SJSA1 (cell line): ENCODE measurements at places on chromosomes 16 and 17. TPM values are rescaled to one million over a fixed set of nuclear protein-coding genes. Genes with fewer than 3 reads are reported as not detected.
A peak's percentile ranks its signal among the peaks of the same experiment; 100 is the strongest.

The CES4A gene
- not detected in 2 replicates for total RNA-seq

The TMEM100 gene
- total RNA-seq, result 2.6 and 3.4 TPM in 2 replicates

The ELMO3 gene
- total RNA-seq, result 0.72 and 1.1 TPM in 2 replicates

The GLIS2 gene
- total RNA-seq, result 0.13 and 0.71 TPM in 2 replicates

The UMOD gene
- total RNA-seq, result not detected in 2 replicates

The SMIM36 gene
- not detected in 2 replicates for total RNA-seq

The SEPTIN12 gene
- total RNA-seq, result not detected in 2 replicates

The SMPD3 gene
- 1.3 TPM in 1 of 2 replicates, not detected in the other for total RNA-seq

The KRT17 gene
- total RNA-seq, result 3,176 and 3,345 TPM in 2 replicates

The RAB34 gene
- 1,039 and 1,435 TPM in 2 replicates for total RNA-seq

The CCNF gene
- total RNA-seq, result 43.4 and 48.2 TPM in 2 replicates

The KIF2B gene
- total RNA-seq, result not detected in 2 replicates

DNA sequence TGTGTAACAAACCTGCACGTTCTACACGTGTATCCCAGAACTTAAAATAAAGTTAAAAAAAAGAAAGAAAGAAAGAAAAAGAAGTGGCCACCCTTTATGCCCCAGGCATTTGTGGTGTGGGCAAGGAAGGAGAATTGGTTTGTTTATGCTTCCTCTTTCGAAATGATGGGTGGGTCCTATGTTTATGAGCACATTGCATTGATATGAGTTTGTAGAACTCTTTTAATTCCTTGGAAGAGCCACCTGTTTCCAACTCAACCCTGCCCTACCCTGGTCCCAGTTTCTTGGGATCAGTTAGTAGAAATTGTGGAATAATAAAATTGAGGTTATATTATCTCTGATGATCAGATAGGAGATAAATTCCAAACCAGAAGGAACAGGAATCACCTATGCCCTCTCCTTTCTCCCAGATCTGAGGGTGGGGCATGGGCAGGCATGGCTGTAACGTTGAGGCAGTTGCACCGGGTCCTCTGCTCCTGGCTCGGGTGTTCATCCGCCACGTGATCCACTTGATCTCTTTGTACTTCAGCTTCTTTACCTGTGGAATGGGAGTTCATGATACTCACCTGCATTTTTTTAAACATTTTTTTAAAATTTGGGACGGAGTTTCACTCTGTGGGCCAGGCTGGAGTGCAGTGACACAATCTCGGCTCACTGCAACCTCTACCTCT is 15.9 kb downstream of the CHAD start:
- no peak overlapping the region for H3K27ac ChIP-seq
- no peak overlapping the region for H3K4me3 ChIP-seq
- no peaks in the 10 kb centered on the region for H3K36me3 ChIP-seq
- no peak for DNase-seq
- H3K4me1 ChIP-seq, result 0 out of 2 replicates have a peak, but pooled peaks cover 3% of the 10 kb centered on the region
- H3K27me3 ChIP-seq, result no peaks in the 10 kb centered on the region

GRCh38 chr17:72518753-72519597 is 398.2 kb downstream of the SOX9 start:
- no peaks in the 10 kb centered on the region for H3K36me3 ChIP-seq
- no peak overlapping the region for H3K4me3 ChIP-seq
- H3K4me1 ChIP-seq, result 0 out of 2 replicates have a peak, but pooled peaks cover 3% of the 10 kb centered on the region
- H3K27me3 ChIP-seq, result no peaks in the 10 kb centered on the region; the same call in 1 of the 2 replicates

- H3K4me1 ChIP-seq, result no peaks in the 10 kb centered on the region
- no peak overlapping the region for H3K27ac ChIP-seq
- H3K27me3 ChIP-seq, result no peaks in the 10 kb centered on the region
- no peak for DNase-seq
- H3K4me3 ChIP-seq, result no peak overlapping the region
Observed at GRCh38 chr16:69320740-69321073, 9.6 kb downstream of the VPS4A start.

DNA sequence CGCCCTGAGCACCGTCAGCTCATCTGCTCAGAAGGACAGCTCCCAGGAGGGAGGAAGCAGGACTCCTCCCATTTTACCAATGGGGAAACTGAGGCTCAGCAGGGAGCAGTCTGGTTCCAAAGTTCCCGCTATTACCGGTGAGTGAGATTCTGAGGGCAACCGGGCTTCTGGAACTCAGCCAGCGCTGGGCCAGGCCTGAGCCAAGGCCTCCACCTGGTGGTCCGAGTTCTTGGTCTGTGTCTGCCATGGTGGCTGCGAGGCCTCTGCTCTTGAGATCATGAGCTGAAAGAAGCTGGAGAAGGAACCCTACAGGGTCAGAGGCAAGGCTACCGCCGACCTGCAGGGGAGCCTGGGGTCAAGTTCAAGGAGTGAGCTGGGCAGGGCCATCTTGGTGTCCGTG is 110.8 kb upstream of the GSE1 start:
- H3K27me3 ChIP-seq, result no peaks in the 10 kb centered on the region
- H3K36me3 ChIP-seq, result no peaks in the 10 kb centered on the region
- H3K4me1 ChIP-seq, result no peaks in the 10 kb centered on the region
- no peak for DNase-seq

- no peak overlapping the region for H3K27ac ChIP-seq
- no peak for DNase-seq
- H3K27me3 ChIP-seq, result no peaks in the 10 kb centered on the region
- no peak overlapping the region for H3K4me3 ChIP-seq
Observed at GRCh38 chr17:1870592-1870991, 40.8 kb downstream of the RPA1 start.

DNA sequence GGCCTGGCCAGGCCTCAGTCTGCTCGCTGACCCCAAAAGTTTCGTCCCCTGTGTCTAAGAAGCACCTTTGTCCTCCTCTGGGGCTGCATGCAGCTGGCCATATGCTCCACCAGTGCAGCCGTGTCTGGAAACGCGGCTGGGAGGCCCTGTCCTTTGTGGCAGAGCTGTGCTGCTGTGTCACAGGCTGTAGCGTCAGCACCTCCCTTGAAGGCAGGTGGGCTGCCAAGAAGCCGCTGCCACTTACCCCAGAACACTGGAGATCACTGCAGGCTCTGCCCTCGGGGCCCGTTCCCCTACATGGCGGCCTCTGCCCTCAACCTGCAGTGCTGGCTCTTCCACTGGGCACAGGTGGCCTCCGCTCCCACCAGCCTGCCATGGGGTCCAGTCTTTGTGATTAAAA is 15.7 kb upstream of the MC1R start:
- no peaks in the 10 kb centered on the region for H3K4me1 ChIP-seq
- no peaks in the 10 kb centered on the region for H3K27me3 ChIP-seq
- no peak for DNase-seq
- H3K36me3 ChIP-seq, result peaks cover 71% of the 10 kb centered on the region
- H3K27ac ChIP-seq, result no peak overlapping the region

- no peaks in the 10 kb centered on the region for H3K27me3 ChIP-seq
- no peaks in the 10 kb centered on the region for H3K36me3 ChIP-seq
- H3K27ac ChIP-seq, result no peak overlapping the region
- DNase-seq, result no peak
- no peak overlapping the region for H3K4me3 ChIP-seq
- H3K4me1 ChIP-seq, result no peaks in the 10 kb centered on the region
Observed at GRCh38 chr16:79508294-79508693, 92.2 kb downstream of the MAF start.

DNA sequence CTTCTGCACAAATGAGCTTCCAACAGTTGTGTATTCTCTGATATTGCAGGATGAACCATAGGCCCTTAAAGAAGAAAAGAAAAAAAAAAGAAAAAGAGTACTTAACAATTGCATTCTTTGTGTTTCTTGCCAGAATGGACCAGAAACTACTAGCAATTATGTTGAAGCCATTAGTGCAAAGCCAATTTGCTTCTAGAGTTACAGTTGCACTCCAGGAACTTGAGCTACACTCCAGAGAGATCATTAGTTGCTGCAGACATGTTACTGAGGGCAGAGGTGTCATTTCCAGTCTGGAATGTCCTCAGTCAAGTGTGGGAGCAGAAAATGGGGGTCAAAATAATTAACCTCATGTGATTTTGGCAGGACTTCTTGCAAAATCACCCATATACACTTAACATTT is 85.6 kb upstream of the CCL2 start:
- H3K4me1 ChIP-seq, result no peaks in the 10 kb centered on the region
- no peaks in the 10 kb centered on the region for H3K36me3 ChIP-seq
- no peaks in the 10 kb centered on the region; the same call in 1 of the 2 replicates for H3K27me3 ChIP-seq
- no peak for DNase-seq
- H3K4me3 ChIP-seq, result no peak overlapping the region

- DNase-seq, result peak; percentile 90
- H3K36me3 ChIP-seq, result peaks cover 39% of the 10 kb centered on the region
- peak within 1 kb of the TSS; percentile 84 for H3K4me3 ChIP-seq
- H3K4me1 ChIP-seq, result peaks cover 97% of the 10 kb centered on the region
Observed at GRCh38 chr17:50055426-50056216, at the start of gene ITGA3. TSS of gene ITGA3 (plus strand) at chr17:50056110. CDS start at chr17:50056440, 330 bp downstream.

- peaks cover 26% of the 10 kb centered on the region for H3K4me1 ChIP-seq
- no peak for DNase-seq
- H3K4me3 ChIP-seq, result no peak overlapping the region
- peak overlapping the region; percentile 51 for H3K27ac ChIP-seq
Observed at GRCh38 chr17:1367351-1367745, 32.7 kb downstream of the YWHAE start.

DNA sequence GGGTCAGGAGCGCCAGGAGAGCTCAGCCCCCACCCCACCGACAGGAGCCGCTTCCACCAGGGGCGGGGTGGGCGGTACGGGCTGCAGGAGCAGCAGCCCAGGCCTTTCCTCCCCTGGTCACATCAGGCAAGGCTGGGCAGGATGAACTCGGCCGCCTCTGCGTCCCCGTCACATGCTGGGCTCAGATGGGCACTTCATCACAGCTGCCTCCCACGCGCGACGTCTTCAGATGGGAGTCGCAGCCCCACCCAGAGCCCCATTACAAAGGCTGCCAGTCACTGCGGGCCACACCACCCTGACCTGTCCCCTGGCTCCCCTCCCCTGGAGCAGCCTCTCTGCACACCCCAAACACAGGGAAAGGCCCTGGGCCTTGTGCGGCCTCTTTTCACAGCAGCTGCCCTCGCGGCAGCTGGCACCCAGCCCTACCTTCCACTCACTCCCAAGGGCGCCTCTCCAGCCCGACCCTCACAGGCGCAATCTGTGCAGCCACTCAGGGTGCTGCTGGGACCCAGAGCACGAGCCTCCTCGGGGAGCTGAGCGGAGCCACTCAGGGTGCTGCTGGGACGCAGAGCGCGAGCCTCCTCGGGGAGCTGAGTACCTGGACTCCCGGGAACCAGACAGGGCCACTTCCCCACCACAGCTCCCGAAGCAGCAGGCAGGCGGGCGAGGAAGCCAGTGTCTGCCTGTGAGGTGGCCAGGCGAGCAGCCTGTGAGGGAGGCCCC is 4.7 kb downstream of the ZNF598 start:
- peaks cover 31% of the 10 kb centered on the region for H3K4me1 ChIP-seq
- H3K27ac ChIP-seq, result no peak overlapping the region
- no peak for DNase-seq
- peaks cover 86% of the 10 kb centered on the region for H3K36me3 ChIP-seq
- no peak overlapping the region for H3K4me3 ChIP-seq

DNA sequence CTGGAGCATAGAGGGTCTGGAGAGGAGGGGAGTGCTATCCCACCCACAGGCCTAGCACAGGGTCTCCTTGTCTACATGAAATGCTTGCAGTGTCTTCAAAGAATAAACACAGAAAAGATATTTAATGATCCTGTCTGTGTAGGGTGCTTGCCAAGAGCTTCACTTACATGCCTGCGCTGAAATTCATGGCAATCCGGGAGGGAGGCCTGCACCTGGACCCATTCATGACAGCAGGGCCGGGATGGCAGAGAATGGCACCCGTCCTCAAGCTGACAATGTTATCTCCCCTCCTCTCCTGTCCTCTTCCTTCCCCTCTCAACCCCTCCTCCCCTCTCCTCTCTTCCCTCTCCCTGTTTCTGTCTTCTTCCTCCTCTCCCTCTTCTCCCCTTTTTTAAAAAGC is 2.1 kb downstream of the ADGRG3 start:
- no peak overlapping the region for H3K4me3 ChIP-seq
- H3K36me3 ChIP-seq, result no peaks in the 10 kb centered on the region
- no peaks in the 10 kb centered on the region; the same call in 1 of the 2 replicates for H3K27me3 ChIP-seq
- peaks cover 11% of the 10 kb centered on the region; the same call in 1 of the 2 replicates for H3K4me1 ChIP-seq

- DNase-seq, result no peak
- H3K27me3 ChIP-seq, result no peaks in the 10 kb centered on the region
- H3K4me1 ChIP-seq, result peaks cover 10% of the 10 kb centered on the region
- no peak overlapping the region for H3K27ac ChIP-seq
Observed at GRCh38 chr16:24969071-24969470, 46.1 kb downstream of the ARHGAP17 start.

DNA sequence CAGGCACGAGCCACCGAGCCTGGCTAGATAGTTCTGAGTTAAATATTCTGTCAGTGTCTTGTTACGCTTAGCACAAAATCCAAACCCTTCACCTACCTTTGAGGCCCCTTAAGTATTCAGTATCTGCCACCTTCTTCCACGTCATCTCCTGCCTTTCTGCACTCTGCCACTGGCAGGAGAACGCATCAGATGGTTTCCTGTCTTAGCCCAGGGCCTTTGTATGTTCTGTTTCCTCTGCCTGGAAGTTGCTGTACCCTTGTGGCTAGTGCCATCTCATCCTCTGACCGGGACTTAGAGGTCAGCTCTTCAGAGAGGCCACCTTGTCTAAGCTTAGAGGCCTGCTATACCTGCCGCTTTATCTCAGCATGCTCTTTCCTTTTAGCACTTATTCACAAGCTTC is 67.5 kb upstream of the LGALS9 start:
- peaks cover 17% of the 10 kb centered on the region for H3K4me1 ChIP-seq
- no peaks in the 10 kb centered on the region for H3K27me3 ChIP-seq
- DNase-seq, result no peak

- peak; percentile 81 for DNase-seq
- H3K36me3 ChIP-seq, result peaks cover 21% of the 10 kb centered on the region
- H3K27ac ChIP-seq, result peak overlapping the region; percentile 59
- no peaks in the 10 kb centered on the region for H3K27me3 ChIP-seq
Observed at GRCh38 chr16:10992797-10993196, 48.4 kb downstream of the CLEC16A start.

- H3K27ac ChIP-seq, result no peak overlapping the region
- H3K27me3 ChIP-seq, result no peaks in the 10 kb centered on the region
- DNase-seq, result no peak
- no peaks in the 10 kb centered on the region for H3K4me1 ChIP-seq
Observed at GRCh38 chr17:28394337-28395116, 11.5 kb downstream of the SLC46A1 start.

DNA sequence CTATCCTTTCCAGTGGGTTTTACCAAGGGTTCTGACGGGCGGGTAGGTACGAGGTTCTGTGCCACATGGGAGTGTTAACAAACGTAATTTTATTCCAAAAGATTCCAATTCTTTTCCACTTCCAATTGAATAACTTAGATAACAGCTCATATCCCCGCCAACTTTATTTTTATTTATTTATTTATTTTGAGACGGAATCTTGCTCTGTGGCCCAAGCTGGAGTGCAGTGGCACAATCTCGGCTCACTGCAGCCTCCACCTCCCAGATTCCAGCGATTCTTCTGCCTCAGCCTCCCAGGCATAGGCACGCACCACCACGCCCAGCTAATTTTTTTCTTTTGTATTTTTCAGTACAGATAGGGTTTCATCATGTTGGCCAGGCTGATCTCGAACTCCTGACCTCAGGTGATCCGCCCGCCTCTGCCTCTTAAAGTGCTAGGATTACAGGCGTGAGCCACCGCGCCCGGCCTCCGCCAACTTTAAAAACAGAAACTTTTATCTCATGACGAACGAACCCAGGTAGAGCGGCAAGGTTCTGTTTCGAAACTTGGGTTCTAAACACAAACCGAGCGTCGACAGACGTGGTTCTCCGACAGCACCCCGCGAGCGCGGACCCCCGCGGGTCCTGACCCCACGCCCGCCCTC is 613 bp downstream of the ECI1 start:
- H3K4me3 ChIP-seq, result peak overlapping the region; percentile 76
- H3K27me3 ChIP-seq, result no peaks in the 10 kb centered on the region
- H3K4me1 ChIP-seq, result peaks cover 13% of the 10 kb centered on the region
- peaks cover 73% of the 10 kb centered on the region for H3K36me3 ChIP-seq

GRCh38 chr16:4214215-4214621 is 27.7 kb downstream of the SRL start:
- H3K27me3 ChIP-seq, result no peaks in the 10 kb centered on the region
- H3K36me3 ChIP-seq, result no peaks in the 10 kb centered on the region
- no peak overlapping the region for H3K4me3 ChIP-seq
- DNase-seq, result peak; percentile 68
- peak overlapping the region; percentile 48 for H3K27ac ChIP-seq
- H3K4me1 ChIP-seq, result peaks cover 31% of the 10 kb centered on the region
